CD4-positive, alpha-beta T cell treated with Interleukin-4 for 1 hour (primary cell): ENCODE measurements at places on chromosomes 3 and 15.

- DNase-seq = peak; percentile 87
These were observed 30.2 kb upstream of the FURIN start for GRCh38 chr15:90838139-90838538.

GRCh38 chr3:195185583-195185982, 85.4 kb downstream of the XXYLT1 start:
- no peak for DNase-seq

DNA sequence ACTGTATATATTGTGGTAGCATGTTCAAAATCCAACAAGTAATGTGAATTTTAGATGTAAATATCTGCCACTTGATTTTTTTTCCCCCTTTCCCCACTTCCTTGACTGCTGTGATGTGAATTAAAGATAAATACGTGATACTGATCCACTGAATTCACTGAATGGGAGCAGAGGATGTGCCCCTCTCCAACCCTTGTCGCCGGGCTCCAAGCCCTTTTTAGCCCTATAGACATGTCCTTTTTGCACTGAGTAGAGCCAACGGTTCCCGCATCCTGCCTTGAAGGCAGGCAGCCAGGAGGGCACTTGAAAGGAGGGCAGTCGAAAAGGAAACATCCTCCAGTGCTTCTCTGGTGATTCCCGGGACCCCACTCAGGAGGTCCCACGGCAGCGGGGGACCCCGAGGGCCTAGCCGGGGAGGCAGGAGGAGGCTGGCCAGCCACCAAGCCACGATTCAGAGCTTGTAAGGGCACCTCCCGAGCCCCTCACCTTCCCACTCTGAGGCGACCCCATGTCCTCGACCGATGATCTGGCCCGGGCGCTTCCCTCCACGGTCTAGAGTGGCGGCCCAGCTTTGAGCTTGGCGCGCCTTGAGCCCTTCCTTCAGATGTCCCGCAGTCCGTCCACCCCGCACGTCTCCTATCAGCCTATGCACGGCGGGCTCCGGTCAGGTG, 901 bp upstream of the MANF start:
- DNase-seq = no peak

- DNase-seq = no peak
These were observed 85.1 kb upstream of the FLNB start for GRCh38 chr3:57923101-57923500.

DNA sequence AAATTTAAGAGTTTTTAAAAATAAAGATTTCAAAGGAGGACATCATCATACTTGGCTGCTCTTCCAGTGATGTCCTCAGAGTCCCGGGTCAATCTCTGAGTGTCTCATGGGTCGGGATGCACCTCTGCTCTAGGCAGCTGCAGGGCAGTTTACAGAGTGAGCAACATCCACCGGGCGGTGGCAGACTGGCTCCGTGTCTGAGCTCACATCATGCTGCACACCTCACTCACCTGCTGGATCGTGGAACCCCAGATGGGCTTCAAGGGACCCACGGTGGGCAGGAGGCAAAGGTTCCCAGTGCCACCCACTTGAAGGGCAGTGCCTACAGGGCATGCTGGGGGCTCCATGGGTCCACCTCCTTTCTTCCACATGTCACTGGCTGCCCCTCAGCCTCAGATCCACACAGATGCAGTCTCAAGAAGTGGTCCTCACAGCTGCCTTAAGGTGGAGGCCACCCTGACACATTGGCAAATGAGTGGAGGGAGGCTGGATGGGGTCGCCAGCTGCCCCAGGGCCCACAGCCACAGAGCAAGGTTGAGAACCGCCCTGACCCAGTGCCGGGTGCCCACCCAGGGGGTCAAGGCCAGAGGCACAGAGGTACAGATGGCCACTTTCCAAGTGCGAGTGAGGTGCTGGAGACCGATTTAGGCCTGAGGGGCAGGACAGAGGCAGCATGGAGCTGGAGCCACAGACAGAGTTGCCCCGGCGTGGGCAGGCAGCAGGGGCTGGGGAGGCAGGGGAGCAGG, 25.2 kb downstream of the CYFIP1 start:
- no peak for DNase-seq

- no peak for DNase-seq
These were observed 74.9 kb upstream of the SETMAR start for GRCh38 chr3:4228295-4228694.

DNA sequence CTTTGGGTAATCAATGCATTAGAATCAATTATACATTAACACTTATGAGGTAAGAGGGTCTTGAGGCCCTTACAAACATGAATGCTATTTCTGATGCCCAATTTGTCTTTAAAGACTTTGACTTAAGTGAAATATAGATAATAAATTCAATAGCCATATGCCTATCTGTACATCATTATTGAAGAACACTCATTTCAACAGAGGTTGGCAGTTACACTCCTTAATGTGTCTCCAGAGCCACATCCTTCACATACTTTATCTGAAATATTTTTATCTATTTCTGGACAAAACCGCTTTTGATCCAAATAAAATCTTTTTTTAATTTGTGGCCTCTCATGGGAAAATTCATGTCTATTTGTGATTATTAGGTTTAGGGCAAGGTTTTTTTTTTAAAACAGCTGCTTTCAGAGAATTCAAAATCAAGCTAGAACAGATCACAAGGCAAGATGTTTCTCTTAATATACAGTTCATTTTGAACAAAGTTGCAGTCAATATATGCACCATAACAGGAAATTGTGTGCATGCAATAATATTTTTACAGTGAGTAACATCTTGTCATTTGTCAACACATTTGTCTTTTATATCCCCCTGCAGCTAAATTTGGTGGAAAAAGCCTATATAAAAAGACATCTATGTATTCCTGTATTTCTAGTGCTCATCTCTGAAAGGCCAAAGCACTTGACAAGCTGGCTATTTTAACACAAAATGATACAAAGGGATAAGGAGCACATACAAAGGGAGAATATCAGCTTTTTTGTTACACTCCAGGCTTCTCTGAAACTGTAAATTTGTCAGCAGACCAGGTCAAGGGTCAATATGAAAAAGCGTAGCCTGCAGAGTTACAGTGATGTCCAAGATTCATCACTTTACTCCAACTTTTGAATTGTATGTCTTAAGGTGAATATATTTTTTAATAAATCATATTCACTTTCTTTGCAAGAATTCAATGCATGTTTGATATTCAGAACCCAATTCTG, 146.2 kb upstream of the DPH6 start:
- no peak for DNase-seq

GRCh38 chr3:134495980-134496379, 10.1 kb downstream of the CEP63 start:
- DNase-seq = no peak

DNA sequence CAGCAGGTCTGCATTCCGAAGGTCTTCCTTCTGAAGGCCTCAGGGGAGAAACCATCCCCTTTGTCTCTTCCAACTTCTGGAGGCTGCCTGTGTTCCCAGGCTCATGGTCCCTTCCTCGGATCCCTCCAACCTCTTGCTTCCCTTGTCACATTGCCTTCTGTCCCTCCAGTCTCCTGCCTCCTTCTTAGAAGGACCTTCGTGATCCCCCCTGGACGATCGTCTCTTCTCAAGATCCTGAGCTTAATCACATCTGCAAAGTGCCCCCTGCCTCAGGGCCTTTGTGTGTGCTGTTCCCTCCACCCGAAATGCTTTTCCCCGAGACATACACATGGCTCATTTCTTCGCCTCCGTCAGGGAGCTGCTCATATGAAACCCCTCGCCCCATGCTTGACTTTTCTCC, 505.8 kb downstream of the SHQ1 start:
- no peak for DNase-seq

- DNase-seq = no peak
These were observed 521.9 kb upstream of the PROK2 start for GRCh38 chr3:72306800-72307341.

GRCh38 chr3:65672871-65673815, 365.6 kb downstream of the MAGI1 start:
- DNase-seq = no peak
